Pericardium fibroblast (primary cell): ENCODE measurements at places on chromosomes 2 and 18. TPM values are rescaled to one million over a fixed set of nuclear protein-coding genes. Genes with fewer than 3 reads are reported as not detected.

STARD6 gene
- total RNA-seq, result not detected in 2 replicates

PID1 gene
- total RNA-seq, result 7.4 and 8.4 TPM in 2 replicates

PRSS56 gene
- not detected in 2 replicates for total RNA-seq

C2orf49 gene
- 8.8 and 12.6 TPM in 2 replicates for total RNA-seq

SLC16A14 gene
- total RNA-seq, result under 0.01 and 0.23 TPM in 2 replicates
